ENCODE measurements at places on chromosomes 2 and 18.

GRCh38 chr2:23690421-23691105 lies 236.4 kb downstream of the ATAD2B start:
- DNase-seq, result no peak

DNA sequence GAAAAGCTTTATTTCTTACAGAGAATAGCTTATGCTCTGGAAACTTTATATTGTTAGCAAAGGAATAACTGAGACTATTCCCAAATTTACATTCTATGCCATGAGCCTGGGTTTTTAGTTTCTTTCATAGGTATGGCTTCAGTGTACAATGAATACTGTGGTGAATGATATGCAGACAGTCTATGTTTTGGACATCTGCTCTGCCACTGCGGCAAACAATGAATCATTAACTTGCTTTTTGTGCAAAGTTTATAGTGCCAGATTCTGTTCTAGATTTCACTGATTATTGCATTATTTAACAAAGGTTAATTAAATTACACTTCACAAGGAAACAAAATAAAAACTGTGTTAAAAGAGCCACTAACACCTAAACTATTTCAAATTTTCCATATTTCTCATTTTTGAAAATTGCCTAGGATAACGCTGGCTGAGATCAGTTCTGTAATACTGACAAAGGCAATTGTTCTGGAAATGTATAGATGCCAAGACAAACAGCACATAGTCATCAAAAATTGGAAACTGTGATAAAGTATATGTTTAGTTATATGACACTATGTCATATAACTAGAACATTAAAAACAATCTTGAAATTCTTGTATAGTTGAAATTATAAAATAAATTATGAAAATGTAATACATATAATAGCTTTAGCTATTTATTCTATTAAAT lies 74.7 kb downstream of the ITSN2 start:
- DNase-seq, result no peak

DNA sequence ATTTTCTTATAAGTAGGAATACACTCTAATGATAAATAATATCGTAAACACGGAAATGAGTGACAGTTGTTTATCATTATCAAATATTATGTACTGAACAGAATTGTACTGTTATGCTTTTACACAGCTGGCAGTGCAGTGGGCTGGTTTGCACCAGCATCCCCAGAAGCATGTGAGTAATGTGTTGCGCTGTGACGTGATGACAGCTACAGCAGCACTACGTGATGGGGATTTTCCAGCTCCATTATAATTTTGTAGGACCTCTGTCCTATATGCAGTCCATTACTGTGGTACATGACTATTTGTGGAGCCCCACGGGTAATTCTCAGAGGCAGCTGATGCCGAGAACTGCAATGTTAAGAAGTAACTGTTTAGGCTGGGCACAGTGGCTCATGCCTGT lies 77.3 kb upstream of the ATG16L1 start:
- DNase-seq, result no peak

- no peak for DNase-seq
Observed at GRCh38 chr2:206619011-206619410, 23.3 kb upstream of the FAM237A start.

- DNase-seq, result no peak
Observed at GRCh38 chr2:66541646-66542045, 106.7 kb downstream of the MEIS1 start.

DNA sequence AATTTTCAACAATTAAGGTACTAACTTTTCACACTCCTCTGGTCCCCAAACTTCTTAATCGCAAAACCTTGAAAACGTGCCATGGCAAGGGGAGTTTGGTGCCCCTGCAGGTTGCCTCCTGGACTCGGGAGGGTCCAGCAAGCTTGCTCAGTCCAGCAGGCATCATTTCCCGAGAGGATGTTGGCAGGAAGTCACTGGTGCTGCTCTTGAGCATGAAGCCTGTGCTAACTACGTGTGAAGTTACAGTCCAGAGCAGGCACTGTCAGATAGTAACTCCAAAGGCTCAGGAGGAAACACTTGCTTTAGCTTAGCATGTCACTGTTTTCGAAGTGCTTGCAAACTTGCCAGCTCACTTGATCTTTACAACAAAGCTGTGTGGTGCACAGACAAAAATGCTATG lies 215.4 kb downstream of the MYCN start:
- no peak for DNase-seq

DNA sequence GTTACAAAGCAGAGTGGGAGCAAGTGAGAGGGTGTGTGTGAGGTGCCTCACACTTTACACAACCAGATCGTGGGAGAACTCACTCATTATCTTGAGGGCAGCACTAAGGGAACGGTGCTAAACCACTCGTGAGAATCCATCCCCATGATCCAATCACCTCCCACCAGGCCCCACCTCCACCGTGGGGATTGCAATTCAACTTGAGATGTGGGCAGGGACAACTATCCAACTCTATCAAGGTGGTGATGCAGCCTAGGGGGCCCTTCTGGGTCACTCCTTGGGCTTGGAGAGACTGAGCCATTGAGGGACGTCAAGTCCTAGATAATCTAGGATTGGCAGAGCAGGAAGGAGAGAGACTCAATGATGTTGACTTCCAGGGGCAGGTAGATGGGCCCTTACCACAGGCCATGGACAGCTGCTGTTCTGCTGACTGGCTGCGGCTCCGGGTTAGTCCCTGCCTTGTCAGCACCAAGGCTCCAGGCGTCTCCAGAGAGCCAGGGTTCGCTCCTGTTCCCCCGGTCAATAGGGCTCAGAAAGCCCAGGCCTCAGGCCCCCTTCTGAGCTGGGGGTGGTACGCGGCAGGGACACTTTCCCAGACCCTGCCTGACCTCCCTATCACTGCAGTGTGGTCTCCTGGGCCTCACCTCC lies 193.2 kb upstream of the HS6ST1 start:
- no peak for DNase-seq

- DNase-seq, result no peak
Observed at GRCh38 chr2:140067661-140068060, 1287.5 kb upstream of the NXPH2 start.

DNA sequence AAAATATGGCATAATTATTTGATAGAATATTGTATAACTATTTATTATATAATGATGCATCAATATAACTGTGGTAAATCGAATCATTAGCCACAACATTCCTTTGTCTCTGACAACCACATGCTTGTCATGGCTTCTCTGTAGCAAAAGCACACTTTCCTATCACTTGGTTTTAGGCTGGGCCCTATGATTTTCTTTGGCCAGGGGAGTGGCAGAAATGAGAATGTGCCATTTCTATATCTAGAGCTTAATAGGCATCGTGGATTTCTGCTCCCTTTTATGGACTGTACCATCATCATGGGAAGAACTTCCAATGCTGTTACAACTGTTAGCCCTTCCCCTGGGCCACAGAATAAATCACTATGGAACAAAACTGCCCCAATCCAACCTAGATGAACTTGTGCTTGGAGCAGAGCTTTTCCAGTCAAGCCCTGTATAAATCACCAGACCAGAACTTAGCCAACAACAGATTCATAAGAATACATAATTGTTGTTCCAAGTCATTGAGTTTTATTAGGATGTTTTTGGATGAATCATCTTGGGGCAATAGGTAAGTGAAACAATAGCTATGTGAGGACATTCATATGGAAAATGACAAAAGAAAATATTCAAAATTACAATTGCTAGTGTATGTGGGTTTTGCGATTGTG lies 715.8 kb downstream of the ERBB4 start:
- DNase-seq, result no peak

- DNase-seq, result no peak
Observed at GRCh38 chr2:160299540-160299939, 99.5 kb upstream of the ITGB6 start.

- DNase-seq, result no peak
Observed at GRCh38 chr18:79520478-79521390, 125.0 kb downstream of the NFATC1 start.

DNA sequence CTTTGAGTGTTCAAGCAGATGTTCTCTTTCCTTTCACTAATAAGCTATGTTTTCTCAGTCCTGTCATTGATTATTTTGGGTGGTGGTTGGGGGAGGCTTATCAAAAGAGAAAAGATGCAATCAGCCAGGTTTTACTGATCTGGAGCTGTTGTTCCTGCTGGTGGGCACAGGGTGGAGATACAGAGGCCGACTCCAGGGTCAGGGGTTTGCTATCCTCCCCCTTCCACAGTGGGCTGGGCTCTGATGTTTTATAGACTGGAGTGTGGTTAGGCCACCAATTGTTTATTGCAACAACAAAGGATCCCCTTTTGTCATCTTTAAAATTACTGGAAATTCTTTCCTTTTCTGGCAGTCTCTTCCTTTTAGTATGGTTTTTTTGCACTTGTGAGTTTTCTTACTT lies 120.5 kb downstream of the TANC1 start:
- no peak for DNase-seq

DNA sequence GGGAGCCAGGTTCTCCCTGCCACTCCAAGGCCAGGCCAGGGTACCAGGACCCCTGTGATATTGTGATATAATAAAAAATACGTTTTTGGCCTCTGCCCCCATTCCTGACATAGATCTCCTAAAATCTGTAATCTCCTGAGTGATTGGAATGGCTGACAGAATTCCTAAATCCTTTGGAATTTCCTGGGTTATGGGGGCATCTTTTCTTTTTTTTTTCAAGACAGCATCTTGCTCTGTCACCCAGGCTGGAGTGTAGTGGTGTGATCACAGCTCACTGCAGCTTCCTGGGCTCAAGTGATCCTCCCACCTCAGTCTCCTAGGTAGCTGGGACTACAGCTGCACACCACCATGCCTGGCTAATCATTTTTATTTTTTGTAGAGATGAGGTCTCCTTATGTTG lies 26.2 kb upstream of the TUBB6 start:
- DNase-seq, result no peak

- DNase-seq, result no peak
Observed at GRCh38 chr2:33704406-33704855, 105.3 kb upstream of the FAM98A start.

GRCh38 chr2:53448086-53448485 lies 319.5 kb upstream of the CHAC2 start:
- no peak for DNase-seq

DNA sequence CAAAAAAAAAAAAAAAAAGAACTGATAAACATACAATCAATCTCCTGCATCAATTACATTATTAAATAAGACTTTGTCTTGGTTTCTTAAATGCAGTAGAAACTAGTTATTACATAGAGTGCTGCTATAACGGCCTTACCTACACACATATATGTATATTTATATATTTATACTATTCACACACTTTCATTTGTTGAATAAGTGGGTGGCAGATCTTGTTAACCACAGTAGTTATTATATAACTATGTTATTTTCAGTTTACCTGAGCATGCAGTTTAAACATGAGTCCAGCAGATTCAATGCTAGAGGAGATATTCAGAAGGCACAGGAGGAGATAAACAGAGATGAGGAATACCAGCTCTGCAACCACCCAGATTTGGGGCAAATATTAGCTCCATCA lies 81.5 kb upstream of the CD226 start:
- no peak for DNase-seq

- DNase-seq, result no peak
Observed at GRCh38 chr2:16656784-16657391, 8.7 kb downstream of the CYRIA start.

GRCh38 chr18:5973099-5973498 lies 77.8 kb upstream of the TMEM200C start:
- no peak for DNase-seq

DNA sequence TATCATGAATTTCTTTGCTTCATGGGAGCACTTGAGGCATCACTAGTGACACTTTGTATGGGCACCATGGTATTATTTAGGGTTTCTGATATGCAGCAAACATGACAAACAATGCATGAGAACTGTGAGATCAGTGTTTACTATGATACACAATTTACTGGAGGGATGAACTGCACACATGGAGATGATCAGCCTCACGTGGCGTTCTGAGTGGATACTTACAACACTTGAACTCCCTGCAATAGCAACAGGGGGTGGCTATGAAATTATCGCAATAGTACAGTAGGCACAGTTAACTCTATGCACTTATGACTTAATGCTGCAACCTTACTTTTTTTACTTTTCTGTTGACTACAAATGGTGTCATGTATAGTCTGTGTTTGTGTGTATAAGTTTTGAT lies 18.5 kb upstream of the UGT1A8 start:
- DNase-seq, result no peak

- no peak for DNase-seq
Observed at GRCh38 chr2:6352906-6353515, 512.7 kb downstream of the CMPK2 start.

DNA sequence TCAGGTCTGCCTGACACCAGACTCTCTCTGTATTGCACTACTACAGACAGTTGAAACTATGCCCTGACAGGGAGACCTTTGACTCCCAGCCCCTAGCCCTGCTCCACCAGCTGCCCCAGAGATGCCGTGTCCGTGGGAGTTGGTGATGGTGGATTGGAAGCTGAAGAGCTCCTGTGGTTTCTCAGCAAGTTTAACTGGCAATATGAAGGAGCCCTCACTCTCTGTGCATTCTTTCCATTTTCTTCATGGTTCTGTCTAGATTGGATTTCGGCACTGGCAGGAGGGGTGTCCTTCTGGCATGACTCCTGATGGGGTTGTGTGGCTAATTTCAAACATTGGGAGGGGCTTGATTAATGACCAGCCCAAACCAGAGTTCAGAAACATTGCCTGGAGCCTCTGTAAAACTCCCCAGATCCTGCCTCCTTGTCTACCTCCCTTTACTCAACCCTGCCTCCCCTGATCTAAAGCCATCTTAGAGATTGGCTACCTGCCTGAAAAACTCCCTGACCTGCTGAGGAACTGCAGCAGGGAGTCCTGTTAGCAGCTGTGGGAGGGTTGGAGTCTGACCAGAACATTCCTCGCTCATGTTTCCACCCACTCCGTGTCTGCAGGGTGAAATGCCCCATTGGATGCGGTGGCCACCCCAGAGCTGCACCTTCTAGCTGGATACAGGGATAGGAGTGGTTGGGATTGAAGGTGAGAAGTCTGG lies 206.9 kb upstream of the SPRED2 start:
- no peak for DNase-seq

DNA sequence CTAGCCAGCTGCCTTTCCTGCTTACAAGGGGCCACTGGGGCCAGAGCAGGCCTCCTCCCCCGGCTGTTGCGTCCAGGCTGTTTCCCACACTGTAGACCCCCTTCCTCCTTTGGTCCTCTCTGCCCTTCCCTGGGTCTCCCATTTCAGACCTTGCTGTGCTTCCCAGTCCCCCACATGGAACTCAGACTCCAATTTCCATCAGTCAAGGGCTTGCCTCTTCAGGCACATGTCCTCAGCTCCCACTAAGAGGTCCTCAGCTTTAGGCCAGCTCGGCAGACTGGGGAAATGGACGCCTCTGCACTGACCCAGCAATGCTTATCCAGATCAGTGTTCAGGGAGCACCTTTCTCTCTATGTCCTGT lies 98.0 kb upstream of the BZW1 start:
- DNase-seq, result no peak

GRCh38 chr2:140356697-140357096 lies 1576.5 kb upstream of the NXPH2 start:
- DNase-seq, result no peak

Measured in Panc1 (cell line).